ENCODE measurements at places on chromosomes 2 and 18.

GRCh38 chr2:231189171-231189530, 9.3 kb upstream of the ARMC9 start:
- no peak for DNase-seq

- DNase-seq: no peak
Observed at GRCh38 chr2:101328474-101329007, 20.0 kb upstream of the RNF149 start.

DNA sequence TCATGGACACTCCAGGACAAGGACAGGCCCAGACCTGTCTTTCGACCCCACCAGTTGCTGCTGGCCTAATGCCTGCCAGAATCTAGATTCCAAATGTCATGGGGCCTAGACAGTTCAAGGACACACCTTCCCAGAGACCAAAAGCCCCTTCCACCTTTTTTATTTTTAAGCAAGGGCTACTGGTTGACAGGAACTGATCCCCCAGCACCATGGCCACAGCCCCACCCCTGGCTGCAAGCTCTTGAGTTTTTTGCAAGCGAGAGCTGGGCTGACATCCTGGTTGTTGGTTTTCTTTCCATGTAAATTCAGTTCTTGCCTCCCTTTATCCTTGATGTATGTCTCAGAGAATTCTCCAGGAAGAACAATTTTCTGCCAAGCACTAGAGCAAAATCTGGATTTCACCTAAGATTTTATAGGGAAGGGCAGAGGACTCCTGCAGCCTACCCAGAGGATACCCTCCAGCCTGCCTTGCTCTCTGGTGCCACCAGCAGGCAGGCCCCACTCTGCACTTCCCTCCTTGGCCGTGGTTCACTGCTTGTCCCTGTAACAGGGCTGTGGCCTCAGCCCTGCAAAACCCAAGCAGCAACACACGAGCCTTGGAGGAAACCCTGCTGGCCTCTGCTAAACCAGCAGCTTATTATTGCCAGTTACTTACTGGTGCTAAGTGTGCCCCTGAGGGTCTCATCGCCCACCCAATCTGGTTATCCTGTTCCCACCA, 97.7 kb downstream of the TWIST2 start:
- no peak for DNase-seq

DNA sequence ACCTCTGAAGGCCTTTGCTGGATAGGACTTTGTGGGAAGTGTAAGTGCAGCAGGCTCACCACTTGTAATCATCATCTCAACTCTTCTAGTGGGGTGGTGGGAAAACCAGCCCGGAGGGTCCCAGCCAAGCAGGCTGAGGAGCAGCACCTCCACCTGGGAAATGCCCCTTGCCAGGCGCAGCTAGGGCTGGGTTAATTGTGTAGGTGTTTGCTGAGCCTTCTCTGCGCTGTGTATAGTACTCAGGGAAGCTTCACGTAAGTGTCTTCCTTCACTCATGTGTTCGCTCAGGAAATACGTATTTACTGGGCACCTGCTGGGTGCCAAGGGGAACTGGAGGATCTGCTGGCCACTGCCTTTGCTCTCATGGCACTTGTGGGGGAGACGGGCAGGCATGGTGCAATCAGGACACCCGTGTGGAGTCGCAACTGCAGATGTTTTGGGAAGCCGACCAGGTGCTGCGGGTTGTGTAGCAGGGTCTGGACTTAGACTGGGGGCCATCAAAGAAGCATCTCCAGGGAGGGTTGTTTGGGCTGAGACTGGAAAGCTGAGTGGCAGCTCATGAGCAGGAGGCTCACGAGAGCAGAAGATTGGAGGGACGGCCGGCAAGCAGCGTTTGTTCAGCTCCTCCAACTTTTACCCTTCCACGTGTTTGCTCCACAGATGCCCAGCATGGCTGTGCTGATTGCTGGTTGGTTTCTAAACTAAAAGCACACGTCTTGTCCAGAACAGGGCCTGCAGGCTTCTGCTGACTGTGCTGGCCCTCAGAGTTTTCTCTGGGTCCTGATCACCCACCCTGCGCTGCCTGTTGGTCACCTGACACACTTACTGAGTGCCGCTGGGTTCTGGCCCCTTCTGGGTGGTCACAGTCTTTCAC, 164.6 kb downstream of the LDLRAD4 start:
- DNase-seq: no peak

- DNase-seq: no peak
Observed at GRCh38 chr2:71834796-71835195, 312.9 kb downstream of the CYP26B1 start.

DNA sequence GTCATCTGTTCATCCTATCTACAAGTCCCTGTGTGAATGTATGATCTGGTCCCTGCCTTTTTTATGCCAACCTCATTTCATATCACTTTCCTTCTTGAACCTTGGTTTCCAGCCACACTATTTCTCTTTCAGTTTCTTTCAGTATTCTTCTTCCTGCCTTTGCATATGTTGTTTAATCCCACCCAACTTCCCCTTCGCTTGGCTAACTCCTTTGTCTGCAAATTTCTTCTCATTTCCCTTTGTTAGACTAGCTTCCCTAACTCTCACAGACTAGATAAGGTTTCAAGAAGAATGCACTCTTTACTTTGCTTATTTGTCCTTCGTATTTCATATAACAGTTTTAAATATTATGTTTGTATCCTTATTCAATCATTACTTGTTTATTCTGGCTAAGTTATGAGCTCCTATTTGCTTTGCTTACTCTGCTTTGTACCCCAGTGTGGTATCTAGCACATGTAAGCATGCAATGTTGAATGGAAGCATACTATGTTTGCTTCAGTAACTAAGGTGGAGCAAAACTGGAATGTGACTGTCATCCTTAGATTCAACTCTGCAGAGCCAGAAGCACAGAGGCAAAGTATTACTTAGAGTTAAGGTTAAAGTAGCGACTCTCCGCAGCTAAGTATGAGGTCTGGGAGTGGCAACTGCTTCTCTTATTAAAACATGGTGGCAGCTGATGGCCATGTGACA, 681.3 kb downstream of the CPS1 start:
- DNase-seq: no peak

- no peak for DNase-seq
Observed at GRCh38 chr2:124267794-124268193, 242.7 kb downstream of the CNTNAP5 start.

- DNase-seq: no peak
Observed at GRCh38 chr2:200373231-200373630, 66.7 kb downstream of the SPATS2L start.

DNA sequence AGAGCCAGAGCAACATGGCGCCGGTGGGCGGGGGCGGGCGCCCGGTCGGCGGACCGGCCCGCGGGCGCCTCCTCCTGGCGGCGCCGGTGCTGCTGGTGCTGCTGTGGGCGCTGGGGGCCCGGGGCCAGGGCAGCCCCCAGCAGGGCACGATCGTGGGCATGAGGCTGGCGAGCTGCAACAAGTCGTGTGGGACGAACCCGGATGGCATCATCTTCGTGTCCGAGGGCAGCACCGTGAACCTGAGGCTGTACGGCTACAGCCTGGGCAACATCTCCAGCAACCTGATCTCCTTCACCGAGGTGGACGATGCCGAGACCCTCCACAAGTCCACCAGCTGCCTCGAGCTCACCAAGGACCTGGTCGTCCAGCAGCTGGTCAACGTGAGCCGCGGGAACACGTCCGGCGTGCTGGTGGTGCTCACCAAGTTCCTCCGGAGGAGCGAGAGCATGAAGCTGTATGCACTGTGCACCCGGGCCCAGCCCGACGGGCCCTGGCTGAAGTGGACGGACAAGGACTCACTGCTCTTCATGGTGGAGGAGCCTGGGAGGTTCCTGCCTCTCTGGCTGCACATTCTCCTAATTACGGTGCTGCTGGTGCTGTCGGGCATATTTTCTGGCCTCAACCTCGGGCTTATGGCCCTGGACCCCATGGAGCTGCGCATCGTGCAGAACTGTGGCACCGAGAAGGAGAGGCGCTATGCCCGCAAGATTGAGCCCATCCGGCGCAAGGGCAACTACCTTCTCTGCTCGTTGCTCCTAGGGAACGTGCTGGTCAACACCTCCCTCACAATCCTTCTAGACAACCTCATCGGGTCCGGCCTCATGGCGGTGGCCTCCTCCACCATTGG, 507 bp downstream of the CNNM4 start:
- no peak for DNase-seq

DNA sequence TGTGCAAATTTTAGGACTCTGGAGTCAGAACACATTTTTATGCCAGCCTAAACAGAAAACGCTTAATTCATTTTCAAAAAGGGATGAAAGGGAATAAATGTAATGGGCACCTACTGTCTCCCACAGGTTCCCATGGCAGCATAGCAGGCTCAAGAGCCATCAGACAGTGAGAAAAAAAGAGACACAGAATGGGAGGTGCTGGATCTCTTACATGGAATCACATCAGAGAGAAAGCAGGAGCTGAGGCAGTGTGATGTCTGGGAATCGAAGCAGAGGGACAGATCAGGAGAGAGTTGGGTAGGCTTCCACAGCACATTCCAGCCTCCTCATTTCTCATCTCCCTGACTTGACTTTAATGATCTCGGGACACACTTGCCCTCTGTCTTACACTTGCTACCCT, 684.3 kb downstream of the KCNJ3 start:
- DNase-seq: no peak

All from activated T-helper 1 cell treated with Interleukin-2 at 50 U/mL for 16 hours (primary cell).